ENCODE measurements at places on chromosomes 2 and 18.
A peak's percentile ranks its signal among the peaks of the same experiment; 100 is the strongest.

DNA sequence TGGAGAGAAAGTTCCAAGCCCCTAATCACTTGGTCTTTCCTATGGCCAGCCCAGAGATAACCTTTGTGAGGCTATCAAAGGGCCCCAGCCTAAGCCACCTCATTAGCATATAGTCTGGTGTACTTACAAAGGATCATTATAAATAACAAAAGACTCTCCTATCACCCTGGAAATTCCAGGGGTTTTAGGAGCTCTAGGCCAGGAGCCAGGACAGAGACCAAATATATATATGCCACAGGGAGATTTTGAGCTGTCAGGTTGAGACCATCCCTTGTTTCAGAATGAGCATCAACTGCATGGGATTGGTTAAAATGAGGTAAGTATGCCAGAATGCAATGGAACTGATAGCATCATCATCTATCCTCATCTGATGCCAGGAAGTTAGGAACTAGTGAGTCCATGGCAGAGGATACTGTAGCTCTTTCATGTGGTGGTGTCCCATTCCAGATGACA lies 32.1 kb upstream of the CHRNA1 start:
- DNase-seq: no peak

- no peak for DNase-seq
Measured at GRCh38 chr2:134594399-134594798, 124.4 kb downstream of the TMEM163 start.

DNA sequence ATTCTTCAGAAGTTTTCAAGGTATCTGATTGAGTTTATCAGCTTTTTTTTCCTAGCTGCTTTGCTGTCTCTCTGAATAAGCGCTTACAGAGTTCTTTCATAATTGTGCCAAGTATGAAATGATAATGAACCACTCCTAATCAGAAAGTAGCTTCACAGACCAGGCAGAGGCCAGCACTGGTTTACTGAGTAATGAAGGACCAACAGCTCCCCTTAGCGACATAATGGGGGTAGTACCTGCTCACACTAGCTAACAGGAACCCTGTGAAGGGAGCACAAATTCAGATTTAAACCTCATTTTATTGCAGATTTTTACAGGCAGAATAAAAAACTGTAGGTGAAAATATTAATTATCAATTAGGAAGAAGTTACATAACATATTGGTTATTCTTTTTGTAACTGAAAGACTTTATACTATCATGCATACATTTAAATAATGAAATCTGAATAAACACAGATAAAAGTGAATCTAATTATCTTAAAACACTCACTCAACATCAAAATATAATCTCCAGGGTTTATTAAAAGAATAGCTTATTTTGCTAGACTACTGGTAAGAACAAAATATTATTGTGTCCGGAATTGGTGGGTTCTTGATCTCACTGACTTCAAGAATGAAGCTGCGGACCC lies 53.7 kb upstream of the LRRC30 start:
- peak; percentile 84 for DNase-seq

DNA sequence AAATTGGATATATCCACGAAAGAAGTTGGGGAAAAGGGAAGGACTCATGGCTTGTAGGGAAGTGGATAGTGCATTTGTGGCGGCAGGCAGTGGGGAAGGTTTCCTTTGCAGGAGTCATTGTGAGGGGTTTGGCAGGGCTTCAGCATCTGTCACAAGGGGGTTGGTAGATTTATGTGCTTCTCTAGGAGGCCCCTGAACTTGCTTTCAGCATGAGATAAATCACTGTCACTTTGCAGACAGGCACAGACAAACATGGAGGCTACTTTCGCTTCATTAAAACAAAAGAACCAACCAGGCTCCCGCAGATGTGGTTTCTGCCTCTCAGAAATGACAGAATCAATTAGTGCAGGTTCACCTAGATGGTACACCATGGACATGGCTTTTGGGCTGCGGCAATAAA lies 340.7 kb downstream of the TGIF1 start:
- no peak for DNase-seq

- no peak for DNase-seq
Measured at GRCh38 chr2:232387451-232388171, 9.1 kb downstream of the ALPP start.

DNA sequence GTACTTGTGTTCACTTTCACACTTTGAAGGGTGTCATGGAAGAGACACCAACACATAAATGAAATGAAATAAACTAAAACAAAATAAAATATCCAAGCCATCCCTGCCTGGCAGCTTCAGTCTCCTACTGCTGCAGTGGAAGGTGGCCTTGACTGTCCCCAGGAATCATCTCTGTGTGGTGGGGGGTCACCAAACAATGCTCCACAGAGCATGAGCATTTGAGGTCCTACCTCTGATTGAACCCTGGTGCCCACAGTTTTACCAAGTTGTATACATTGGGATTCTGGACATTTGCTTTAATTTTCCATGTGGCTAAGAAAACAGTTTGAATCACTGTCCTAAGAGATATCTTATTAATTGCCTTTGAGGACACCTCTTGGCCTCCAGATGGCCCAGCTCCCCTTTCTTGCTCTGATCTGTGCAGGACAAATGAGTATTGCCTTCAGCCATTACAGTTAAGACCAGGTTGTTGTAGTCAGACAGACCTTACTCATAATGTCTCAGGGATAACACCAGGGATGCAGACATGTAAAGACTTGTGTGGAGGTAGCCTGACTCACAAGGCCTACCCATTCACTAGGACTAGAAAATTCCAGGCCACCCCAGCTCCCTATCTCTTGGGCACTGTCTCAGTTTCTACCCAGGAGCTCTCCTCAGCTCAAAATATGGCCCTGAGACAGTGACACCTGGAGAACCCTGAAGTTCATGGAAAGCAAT lies 195.0 kb downstream of the MYCN start:
- no peak for DNase-seq

DNA sequence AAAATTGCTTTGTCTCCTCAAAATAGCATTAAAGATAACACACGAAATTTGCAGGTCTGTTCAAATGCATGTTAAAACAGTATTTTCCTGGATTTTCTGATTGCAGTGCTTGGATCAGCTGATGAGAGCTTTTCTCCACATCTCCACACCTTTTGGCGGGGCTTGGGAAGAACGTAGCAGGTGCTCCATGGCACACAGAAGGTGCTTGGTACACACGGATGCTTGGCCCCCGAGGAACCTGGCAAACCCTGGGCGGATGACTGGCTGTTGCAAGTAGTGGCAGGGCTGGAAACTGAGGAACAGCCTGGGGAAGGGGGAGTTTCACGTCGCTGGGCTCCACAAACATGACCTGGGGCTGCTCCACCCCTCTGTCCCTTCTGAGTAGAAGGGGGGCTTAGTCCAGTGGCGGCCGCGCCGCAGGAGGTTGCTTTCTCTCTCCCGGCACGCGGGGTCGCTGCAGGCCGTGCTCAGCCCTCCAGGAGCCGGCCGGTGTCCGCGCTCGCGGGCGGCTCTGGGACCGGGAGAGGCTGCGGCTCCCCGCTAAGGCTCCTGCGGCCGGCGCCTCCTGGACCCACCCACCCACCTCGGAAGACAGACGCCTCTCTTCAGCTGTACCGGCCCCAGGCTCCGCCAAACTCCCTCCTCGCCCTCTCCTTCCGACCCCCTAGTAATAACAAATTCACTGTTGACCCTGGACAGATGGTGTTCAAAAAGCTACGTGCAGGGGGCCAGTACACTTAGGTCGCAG lies 69.3 kb downstream of the MARCO start:
- DNase-seq: peak; percentile 30

GRCh38 chr2:29246383-29247300 lies 131.4 kb downstream of the CLIP4 start:
- no peak for DNase-seq

GRCh38 chr2:233926806-233927205 lies 9.6 kb downstream of the TRPM8 start:
- no peak for DNase-seq

- DNase-seq: peak; percentile 39
Measured at GRCh38 chr2:205650931-205651330, 31.4 kb upstream of the NRP2 start.

DNA sequence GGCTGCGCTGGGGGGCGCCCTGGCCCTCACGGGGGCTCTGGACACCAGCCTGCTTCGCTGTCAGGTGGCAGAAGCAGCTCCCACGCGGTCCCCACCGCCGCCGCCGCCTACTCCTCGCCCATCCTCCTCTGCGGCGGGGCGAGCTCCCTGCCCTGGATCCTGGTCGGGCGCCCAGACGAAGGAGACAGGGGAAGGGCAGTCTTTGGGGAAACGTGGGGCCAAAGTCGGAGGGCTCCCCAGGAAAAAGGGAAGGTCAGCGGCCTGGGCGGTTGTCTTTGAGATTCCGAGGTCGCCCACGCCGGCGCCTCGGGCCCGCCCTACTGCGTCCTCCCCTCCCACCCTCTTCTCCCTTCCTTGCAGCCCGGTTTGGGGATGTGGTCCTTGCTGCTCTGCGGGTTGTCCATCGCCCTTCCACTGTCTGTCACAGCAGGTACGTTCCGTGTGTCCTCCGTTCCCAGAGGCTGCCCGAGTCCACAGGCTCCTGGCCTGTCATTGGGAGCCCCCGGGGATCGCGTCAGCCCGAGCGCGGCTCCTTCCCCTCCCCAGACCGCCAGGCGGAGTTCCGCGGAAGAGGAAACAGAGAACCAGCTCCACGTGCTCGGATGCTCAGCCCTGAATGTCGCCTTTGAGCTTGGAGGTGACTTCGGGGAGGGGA lies 800 bp downstream of the IL1RL2 start:
- peak; percentile 65 for DNase-seq

GRCh38 chr2:195648787-195649186 lies 8.2 kb upstream of the SLC39A10 start:
- DNase-seq: no peak

DNA sequence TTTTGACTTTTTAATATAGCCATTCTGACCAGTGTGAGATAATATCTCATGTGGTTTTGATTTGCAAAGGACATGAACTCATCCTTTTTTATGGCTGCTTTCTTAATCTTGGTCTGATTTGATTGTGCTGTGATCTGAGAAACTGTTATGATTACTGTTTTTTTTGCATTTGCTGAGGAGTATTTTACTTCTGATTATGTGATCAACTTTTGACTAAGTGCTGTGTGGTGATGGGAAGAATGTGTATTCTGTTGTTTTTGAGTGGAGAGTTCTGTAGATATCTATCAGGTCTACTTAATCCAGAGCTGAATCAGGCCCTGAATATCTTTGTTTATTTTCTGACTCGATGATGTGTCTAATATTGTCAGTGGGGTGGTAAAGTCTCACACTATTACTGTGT lies 16.8 kb downstream of the SP140L start:
- peak; percentile 50 for DNase-seq

GRCh38 chr18:48139431-48140347 lies 209.2 kb upstream of the SMAD2 start:
- no peak for DNase-seq

- no peak for DNase-seq
Measured at GRCh38 chr2:28495551-28496250, at the start of gene PLB1. TSS of gene PLB1 (plus strand) at chr2:28496060. CDS start at chr2:28496115, 55 bp downstream.

DNA sequence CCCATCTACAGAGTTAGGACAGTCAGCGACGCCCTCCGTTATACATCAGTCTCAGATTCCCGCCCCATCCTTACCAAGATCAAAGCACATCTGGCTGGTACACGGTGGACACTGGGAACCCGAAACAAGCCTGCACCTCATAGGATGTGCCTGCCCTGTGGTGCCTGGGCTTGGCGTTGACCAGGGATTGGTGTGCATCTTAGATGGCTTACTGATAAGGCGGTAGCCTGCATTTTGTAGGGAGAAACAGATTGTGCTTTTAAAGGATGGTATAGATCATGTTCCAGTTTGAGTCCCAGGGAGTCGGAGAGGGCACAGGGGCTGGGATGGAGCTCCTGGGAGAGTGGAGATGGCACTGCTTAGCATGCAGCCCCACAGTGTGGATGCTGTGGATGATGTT lies 108.0 kb downstream of the EML6 start:
- no peak for DNase-seq

- no peak for DNase-seq
Measured at GRCh38 chr18:49608366-49609255, 46.8 kb downstream of the LIPG start.

GRCh38 chr2:54979321-54980044 lies 70.8 kb downstream of the RTN4 start:
- no peak for DNase-seq

Measured in fibroblast of mammary gland (primary cell).